HEK293T (cell line): ENCODE measurements at places on chromosomes 6 and 20.

DNA sequence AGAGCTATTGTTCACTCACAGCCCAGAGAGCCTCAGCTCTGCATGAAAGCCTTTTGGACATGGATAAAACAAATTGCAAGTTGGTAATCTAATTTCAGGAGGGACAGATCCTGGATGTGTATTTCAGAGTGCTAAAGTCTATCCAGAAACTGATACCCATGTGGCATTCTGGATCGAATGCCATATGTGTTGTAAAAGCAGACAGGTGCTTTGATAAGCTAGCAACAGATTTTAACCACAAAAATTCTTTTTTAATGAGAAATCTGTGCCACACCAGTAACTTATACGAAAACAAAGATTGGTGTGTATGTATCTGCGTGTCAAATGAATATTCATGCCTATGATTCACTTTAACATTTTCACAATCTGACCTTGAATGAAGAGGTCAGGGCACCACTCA lies 936.6 kb upstream of the MAP3K7 start:
- no peak for DNase-seq

GRCh38 chr6:86107985-86108384 lies 465.3 kb upstream of the SYNCRIP start:
- DNase-seq, result no peak

DNA sequence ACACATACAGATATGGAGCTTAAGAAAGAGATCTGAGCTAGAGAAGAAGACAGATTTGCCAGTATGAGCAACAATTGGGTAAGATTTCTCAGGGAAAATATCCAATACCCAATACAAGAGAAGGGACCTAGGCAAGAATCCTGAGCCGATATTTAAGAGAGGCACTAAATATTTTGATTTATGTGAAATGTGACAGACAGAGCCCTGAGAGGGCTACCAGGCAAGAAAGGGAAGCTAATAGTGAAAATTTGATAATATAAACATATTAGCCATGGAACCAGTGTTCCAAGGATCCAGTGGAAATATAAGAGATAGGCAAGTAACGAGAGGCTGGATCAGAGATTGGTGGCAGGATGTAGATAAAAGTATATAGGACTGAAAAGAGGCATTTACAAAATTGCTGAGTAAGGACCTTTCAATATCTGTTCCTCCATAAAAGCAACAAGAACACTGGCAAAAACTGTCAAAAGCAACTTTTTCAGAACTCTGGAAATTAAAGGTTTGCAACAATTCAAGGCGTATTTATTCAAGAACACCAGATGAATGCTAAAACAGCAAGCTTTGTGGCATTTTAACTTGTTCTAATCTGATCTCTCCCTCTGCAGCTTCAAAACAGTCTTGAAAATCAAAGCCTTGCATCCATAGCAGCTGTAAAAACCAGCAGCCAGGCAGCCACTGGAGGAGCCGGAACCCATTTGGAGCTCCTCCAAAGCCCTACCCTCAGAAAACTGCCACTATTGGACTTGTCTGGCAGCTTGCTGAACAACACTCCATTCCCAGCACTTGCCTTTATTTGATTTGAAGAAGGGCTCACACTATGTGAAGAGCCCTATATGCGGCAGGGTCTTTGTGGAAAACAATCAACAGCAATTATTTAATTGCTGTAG lies 58.8 kb downstream of the REV3L start:
- peak; percentile 15 for DNase-seq

DNA sequence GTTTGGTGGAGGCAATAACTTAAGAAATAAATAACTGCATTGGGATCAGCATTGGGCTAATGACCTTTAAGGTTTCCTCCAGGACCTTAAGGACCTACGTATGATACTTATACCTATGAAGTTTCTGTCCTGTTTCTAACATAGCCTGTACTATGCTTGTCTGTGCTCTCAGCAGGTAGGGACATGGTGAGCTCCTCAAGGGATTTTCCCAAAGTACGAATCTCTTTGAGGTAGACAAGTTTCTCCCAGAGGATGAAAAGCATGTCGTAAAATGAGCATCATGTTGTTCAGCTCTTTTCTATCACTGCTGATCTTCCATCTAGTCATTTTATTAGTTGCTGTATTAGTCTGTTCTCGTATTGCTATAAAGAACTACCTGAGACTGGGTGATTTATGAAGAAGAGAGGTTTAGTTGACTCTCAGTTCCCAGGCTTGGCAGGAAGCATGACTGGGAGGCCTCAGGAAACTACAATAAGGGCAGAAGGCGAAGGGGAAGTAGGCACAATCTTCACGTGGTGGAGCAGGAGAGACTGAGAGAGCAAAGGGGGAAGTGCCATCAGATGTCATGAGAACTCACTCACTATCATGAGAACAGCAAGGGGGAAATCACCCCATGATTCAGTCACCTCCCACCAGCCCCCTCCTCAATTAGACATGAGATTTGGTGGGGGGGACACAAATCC lies 77.8 kb upstream of the TGM3 start:
- DNase-seq, result no peak

DNA sequence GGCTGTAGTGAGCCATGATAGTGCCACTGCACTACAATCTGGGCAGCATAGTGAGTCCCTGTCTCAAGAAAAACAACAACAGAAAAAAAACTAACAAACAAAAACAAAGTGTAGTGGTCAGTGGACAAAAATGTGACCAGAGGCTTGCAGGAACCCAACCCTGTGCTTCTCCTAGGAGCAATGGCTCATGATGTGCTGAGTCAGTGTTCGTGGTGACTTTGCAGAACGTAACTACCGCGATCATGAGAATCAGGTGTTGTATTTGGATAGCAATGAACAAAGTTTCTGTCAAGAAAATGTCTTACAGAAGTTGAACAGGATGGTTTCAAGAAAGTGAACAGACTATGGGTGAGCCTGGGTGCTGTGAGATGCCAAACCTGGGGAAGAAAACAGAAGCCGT lies 18.5 kb upstream of the FOXC1 start:
- DNase-seq, result no peak

DNA sequence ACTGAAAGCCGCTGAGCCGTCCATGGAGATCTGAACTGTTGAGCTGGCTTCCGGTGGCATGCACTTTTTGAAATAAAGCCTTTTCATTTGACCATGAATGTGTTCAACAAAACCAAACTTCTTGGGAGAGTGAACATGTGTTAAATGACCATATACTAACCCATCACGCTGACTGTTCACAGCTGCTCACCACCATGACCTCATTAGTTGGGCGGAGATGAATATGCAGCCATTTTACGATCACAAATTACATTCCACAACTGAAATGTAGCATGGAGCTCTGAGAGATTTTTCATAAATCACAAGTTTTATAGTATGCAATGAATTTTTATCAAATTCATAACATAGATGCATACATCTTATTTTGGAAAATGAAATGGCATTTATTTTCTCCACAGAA lies 4.2 kb downstream of the RAMACL start:
- no peak for DNase-seq

DNA sequence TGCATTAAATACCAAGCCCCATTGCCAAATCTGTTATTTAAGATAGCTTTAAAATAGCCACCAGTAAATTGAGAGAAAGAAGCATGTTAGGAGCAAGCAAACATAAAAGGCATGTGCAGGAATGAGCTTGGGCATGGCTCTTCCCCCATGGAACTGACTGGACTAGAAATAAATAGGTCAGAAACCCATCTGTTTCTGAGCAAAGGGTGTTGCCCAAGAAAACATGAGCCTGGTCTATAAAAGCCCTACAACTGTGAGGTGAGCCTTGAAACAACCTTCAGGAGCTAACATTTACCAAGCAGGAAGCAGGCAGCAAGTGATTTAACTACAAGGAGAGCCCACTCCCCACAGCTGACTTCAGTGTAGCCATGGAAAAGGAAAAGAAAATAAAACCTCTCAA lies 126.3 kb downstream of the C6orf118 start:
- no peak for DNase-seq

- DNase-seq, result no peak
These were observed 1.2 kb downstream of the SLC35D3 start for GRCh38 chr6:136923116-136923953.

DNA sequence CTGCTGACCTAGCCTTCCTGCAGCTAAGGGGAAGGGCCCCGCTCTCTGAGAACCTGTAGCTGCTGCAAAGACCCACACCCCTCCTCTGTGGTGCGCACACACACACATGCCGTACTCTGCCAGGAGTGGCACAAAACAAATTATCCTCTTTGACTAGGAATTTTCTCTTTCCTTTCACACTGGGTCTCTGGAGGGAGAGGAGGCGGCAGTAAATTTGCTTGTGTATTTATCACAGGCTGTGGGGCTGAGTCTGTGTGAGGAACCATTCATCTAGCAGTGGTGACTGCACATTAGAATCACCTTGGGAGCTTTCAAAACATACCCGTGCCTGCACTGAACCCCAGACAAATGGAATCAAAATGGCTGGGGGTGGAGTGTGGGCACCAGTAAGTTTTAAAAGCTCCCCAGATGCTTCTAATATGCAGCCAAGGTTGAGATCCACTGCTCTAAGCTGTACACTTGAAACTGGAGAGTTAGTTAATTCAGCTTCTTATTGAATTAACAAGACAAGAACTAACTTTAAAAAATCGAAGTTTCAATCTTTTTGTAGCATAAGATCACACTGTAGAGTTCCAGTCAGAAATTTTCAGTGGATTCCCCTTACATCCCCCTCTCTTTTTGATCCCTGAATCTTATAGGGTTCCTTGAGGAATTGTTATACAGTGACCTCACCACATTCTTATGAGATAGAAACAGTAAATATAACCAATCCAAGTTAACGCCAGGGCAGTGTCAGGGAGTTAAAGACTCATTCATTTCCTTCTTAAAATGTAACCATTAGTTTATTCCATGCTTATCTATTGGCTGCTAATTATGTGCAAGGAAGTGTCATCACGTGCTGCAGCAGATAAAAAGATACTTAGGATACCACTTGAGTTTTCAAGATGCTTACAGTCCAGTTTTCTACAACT lies 29.8 kb upstream of the GMDS start:
- no peak for DNase-seq

DNA sequence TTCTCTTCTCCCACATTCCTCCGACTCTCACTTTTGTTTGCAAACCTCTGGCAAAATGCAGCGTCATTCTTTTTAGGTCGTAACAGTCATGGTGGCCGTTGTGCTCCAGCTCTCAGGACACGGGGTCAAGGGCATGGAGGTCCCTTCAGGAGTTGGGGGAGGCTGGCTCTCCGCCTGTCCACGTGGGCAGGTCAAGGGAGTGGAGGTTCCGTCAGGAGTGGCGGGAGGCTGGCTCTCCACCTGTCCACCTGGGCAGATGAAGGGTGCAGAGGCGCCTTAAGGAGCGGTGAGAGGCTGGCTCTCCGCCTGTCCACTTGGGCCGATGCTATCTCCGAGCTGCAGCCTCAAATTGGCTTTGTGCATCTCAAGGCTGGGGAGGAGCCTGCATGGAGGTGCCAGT lies 98.0 kb downstream of the ERMARD start:
- no peak for DNase-seq

GRCh38 chr6:155444120-155444917 lies 11.3 kb downstream of the NOX3 start:
- no peak for DNase-seq

DNA sequence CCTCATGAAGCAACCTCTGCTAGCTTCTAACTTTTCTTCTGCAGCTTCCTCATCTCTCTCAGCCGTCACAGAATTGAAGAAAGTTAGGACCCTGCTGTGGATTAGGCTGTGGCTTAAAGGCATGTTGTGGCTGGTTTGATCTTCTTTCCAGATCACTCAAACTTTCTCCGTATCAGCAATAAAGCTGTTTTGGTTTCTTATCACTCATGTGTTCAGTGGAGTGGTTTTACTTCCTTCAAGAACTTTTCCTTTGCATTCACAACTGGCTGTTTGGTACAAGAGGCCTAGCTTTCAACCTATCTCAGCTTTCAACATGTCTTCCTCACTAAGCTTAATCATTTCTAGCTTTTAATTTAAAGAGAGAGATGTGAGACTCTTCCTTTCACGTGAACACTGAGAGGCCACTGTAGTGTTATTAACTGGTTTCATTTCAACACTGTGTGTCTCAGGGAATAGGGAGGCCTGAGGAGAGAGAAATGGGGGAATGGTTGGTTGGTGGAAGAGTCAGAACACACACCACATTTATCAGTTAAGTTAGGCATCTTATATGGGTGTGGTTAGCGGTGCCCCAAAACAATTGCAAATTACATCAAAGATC lies 17.2 kb downstream of the ZSCAN23 start:
- no peak for DNase-seq

DNA sequence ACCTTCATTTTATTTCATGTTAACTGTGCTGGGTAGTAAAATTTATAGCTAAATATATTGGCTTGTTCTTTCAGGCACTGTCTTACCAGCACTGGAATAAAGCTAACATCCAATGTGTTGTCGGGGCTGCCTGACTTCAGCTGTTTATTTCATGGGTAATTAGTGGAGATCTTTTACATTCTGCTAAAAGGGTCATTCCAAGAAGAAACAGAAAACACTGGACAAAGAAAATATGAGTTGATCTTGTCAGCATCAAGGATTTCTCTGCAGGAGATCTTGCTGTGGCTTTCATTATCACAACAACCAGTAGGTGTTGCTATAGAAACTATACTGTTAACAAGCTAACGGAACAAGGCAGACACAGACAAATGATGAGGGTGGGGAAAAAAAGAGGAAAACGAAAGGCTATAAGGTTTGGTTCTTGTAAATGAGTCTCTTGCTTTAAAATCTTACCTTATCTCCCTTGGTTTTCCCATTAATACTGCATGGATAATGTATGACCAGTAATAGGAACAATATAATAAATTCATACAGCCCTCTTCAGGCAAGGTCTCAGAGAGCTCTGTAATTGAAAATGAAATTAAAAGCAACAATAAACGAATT lies 206.8 kb downstream of the SIM1 start:
- DNase-seq, result peak; percentile 60

DNA sequence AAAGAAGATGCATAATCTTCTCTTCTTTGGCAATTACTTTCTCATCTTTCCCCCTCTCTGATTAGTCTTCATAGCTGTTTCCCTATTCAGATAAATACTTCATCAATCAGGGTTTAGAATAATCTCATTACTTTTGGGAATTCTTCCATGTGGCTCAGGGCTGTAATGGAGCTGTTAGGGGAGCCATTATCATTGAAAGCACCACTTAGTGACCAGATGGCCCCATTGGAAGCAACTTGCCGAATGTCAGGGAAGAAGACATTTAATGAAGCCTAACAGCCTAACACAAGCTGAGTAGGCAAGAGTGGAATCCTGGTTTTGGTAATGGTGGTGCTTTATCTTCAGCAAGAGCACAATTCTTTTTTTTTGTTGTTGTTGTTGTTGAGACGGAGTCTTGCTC lies 45.0 kb downstream of the TIAM2 start:
- no peak for DNase-seq

- DNase-seq, result no peak
These were observed 11.0 kb upstream of the SIM1 start for GRCh38 chr6:100475554-100476320.
